ENCODE measurements at places on chromosomes 3 and 15.

- no peak for DNase-seq
These were observed 29.4 kb downstream of the GAP43 start for GRCh38 chr3:115652738-115653137.

DNA sequence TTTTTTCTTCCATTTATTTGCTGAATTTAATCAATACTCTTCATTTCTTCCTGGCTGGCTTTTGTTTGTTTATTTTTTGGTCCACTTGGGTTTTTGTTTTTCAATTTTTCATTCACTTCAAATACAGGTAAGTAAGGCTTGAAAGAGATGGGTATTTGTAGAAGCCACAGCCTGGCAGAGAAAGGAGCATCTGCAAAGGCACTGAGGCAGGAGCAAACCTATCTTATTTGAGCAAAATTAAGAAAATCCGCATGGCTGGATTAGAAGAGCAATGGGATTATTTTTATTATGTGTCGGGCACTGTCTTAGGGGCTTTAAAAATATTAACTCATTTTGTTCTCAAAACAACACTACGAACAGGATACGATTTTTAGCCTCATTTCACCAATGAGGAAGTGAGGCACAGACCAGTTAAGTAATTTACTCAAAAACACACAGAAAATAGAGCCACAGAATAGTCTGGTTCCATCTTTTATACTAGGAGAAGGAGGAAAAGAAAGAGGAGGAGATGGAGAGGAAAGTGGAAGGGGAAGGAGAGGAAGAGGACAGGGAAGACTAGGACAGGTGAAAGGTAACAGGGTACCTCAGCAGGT lies 35.1 kb upstream of the CCDC80 start:
- no peak for DNase-seq

GRCh38 chr3:139108253-139108969 lies 63.7 kb upstream of the PRR23C start:
- DNase-seq, result no peak

DNA sequence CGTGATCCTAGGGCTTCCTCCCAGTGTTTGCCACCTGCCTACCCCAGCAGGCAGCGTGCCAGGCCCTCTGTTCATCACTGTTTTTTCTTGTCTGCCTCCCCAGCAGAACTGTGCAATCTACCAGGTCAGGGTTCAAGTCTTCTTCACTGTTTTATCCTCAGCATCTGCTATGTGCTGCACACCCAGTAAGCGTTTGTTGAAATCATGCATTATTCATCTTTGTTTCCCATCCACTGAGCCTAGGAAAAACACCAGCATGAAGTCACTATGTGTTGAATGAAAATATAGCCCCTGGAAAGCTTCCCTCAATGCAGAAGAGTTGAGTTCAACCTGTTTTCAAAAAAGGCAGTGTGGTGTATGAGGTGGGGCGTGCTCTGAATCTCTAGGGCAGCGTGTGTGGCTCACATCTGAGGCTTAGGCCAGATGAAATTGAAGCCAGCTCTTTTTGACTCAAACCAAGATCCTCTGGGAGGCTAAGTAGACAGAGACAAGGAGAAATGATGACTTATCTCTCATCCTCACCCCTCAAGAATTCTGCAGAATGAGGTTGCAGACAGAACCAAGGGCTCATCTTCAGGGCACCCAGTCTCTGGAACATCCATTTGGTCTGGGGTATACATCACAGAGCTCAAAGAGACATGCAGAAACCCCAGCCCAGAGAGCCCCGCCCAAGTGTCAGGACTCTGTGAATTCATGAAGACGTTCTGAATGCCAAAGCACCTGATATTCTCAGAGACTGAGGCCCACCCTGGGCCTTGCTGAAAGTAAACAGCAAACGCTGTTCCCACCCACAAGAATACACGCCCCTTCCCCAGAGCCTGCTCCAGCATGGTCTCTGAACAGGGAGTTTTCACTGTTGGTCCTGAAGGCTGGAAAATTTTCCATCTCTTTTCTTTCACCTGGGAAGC lies 5.7 kb upstream of the CAV3 start:
- DNase-seq, result no peak

GRCh38 chr3:194323785-194324735 lies 27.1 kb downstream of the CPN2 start:
- no peak for DNase-seq

DNA sequence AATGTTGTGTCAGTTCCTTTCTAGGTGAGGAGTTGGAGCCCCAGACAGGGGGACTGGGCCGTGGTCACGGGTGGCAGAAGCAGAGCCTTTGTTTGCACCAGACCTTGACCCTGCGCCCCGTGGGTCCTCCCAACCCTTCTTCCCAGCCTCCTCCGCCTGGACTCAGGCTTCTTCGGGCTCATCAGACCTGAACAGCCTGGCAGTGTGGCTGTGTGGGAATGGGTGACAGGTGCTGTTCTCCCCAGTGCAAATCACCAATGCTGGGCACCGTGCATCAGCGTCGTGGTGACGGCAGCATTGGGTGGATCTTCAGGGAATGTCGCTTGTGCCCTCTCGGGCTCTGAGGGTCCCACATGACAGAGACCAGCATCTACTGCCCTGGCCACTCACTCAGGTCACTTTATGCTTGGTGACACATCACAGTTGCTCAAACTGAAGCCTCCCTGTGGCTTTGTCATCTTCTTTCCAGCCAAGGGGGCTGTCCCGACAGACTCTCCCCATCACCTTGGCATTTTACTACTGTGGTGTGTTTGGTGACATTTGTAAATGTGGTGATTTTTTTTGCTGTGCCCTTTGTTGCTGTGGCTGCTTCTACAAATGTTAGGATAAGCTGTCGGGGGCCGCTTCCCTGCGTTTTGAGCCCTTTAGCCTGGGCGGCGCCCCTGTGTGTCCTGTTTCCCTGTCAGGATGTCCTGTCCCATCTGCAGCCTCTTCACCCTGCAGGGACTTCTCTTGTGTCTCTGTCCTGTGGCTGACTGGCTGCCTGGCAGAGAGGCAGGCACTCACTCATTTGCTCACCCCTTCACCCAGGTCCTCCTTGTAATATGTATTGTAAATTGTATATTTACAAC lies 14.5 kb downstream of the APBA2 start:
- DNase-seq, result no peak

- no peak for DNase-seq
These were observed 23.1 kb upstream of the LEKR1 start for GRCh38 chr3:156802821-156803606.

DNA sequence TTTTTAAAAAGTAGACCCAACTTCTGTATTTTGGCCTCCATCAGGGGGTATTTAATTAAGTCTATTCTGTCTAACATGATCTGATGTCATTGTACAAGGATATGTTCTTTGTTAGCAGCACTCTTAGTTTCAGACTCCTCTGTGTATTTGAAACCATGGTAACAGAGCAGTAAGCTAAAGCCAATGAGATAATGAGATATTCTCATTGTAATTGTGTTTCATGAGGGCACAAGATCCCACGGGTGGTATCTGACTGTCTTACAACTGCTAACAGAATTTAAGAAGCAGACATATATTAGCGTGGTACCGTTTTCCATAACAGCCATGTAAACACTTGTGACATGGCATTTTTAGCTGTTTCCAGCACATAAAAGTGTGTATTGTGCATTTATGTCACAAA lies 251.2 kb upstream of the VEPH1 start:
- no peak for DNase-seq

GRCh38 chr3:32443478-32443877 lies 51.8 kb downstream of the CMTM7 start:
- DNase-seq, result no peak

DNA sequence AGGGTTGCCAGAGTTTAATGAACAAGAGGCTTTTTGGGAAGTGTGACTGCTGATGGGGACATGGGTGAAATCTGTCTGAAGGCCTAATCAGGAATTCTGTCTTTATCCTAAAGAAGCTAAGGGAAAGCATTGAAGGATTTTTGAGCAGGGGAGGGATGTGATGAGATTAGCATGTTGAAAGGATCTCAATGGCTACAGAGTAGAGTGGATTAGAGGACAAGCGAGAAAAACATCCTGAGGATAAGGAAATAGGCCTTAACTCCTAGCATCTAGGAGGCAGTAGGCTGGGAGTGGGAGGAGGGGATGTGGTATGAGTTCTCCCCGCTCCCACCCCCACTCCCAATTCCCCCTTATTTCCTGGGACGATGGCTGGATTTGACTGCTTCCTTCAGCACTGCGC lies 35.1 kb upstream of the SNTN start:
- DNase-seq, result no peak

DNA sequence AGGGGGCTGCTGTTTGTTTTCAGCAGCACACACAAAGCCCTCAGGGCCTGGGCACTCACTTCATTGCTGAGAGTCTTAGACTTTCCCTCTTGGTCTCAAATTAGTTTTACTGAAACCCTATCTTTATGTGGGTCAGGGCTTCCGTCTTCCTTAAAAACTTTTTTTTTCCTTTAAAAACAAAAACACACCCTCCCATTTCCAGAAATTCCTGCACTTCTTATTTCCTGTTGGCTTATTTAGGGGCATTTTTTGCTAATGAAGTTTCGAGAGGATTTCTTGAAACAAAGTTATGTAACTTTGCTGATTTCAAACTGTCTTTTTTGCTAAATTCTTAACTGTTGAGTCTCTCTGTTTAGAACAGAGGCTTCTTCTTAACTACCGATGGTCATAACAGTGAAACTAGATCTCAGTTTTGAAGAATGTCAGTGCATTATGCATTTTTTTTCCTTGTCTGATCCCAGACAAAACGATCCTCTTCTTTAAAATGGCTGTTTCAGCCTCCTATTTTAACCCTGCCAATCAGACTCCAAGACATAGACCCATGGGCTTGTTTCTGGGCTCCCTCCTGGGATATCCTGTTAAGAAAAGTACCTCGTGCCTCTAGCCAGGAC lies 23.3 kb downstream of the ANAPC13 start:
- no peak for DNase-seq

- no peak for DNase-seq
These were observed 33.3 kb upstream of the SLC41A3 start for GRCh38 chr3:126117212-126117611.

DNA sequence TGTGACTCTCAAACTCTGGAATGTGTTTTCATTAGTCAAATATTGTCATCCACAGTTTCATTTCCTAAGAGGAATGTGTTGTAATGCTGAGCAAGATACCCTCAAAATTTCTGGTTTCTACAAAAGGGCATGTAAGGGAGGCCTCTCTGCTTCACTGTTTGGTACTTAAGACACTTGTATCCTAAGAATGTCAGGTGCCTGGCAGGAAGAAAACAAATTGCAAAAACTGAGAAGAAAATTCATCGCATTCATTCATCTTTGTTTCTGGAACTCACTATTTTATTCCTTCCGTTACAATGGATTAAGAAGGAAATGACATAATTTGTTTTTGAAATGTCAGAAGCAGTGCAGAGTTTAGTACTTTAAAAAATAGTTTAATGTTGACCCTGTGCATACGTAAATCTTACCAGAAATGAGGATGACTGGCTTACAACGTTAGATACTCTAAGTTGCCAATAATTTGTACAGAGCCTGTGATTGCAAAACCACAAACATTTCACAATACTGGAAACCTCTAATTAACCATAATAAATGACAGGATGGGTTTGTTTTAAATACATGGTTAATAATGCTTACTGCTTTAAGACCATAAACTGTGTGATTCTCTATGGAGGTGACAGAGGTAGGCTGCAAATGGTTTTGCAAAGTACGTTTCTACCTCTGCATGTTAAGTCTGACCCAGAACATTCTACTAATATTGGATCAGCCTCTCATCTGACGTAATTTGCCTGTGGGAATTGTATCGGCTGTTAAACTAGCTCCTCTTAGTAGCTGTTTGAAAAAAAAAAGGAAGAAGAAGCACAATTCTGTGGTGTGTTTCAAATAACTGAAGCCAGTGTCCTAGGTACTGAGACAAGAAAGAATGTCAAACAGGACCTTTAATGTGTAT lies 477.8 kb downstream of the RBMS3 start:
- DNase-seq, result no peak

- DNase-seq, result no peak
These were observed 69.4 kb downstream of the SRGAP3 start for GRCh38 chr3:9179826-9180763.

GRCh38 chr3:122227036-122227781 lies 43.7 kb downstream of the CASR start:
- no peak for DNase-seq

- DNase-seq, result no peak
These were observed 45.6 kb upstream of the IREB2 start for GRCh38 chr15:78392430-78392829.

DNA sequence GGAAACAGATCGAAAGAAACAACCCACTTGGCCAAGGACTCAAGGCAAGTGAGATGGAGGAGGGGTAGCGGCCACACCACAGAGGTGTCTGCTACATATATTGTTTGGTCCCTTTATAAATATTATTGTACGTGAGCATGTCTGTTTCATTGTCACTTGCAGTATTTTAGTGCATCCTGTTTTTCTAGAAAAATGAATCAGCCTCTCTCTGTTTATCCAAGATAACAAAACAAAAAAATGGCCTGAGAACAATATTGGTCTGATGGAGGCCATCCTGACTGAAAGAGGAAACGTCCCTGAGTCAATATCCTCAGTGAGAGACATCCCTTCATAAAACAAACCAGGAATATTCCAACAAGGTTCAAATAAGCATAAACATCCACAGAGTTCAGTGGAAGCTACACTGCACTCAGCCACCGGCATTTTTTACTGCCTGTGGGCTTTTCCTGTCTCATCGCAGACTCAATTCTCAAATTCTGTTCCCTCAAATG lies 42.0 kb downstream of the WWTR1 start:
- DNase-seq, result no peak

DNA sequence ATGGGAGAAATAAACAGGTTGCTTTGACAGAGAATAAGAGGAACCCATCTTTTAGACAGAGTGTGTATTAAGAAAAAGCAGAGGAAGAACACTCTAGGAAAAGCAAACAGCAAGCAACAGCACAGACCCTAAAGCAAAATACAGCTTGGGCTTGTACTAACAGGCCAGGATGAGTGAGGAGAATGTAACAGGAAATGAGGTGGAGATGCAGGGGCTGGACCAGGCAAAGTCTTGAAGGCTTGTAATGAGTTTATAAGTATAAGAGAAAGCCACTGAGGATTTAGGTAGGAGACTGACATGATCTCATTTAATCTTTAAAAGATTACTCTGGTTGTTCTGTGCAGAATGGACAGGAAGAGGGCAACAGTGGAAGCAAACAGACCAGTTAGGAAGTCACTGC lies 4.9 kb downstream of the UBR1 start:
- DNase-seq, result no peak

DNA sequence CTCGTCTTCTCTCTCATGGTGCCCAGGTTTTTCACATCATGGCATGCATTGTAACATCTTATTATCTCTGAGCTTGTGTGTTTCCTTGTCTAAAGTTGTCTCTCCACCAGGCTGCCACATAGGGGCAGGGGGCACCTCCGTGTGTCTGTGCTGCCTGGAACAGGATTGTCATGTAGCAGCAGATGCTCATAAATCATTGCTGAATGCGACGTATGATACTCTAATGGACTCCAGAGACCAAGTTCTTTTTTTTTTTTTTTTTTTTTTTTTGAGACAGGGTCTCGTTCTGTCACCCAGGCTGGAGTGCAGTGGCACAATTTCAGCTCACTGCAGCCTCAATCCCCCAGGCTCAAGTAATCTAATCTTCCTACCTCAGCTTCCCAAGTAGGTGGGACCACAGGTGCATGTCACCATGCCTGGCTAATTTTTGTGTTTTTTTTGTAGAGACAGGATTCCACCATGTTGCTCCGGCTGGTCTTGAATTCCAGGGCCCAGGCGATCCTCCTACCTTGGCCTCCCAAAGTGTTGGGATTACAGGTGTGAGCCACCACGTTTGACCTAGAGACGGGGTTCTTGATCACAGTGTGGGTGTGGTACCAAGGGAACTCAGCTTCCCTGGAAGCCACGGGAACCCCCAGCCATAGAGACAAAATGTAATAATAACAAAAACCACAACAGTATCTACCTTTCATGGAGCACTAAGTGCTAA lies 4.7 kb upstream of the DNASE1L3 start:
- DNase-seq, result no peak

GRCh38 chr3:72397586-72397985 lies 450.7 kb downstream of the SHQ1 start:
- DNase-seq, result no peak

- no peak for DNase-seq
These were observed 51.8 kb downstream of the RNF111 start for GRCh38 chr15:59039225-59039624.
